Left renal pelvis (tissue), 4 donors: ENCODE measurements at places on chromosomes 3 and 15.

- no peak for DNase-seq
These were observed 160.2 kb upstream of the SMAD3 start for GRCh38 chr15:66905185-66905584.

- no peak for DNase-seq
These were observed 84.6 kb upstream of the KLF13 start for GRCh38 chr15:31241888-31242522.

DNA sequence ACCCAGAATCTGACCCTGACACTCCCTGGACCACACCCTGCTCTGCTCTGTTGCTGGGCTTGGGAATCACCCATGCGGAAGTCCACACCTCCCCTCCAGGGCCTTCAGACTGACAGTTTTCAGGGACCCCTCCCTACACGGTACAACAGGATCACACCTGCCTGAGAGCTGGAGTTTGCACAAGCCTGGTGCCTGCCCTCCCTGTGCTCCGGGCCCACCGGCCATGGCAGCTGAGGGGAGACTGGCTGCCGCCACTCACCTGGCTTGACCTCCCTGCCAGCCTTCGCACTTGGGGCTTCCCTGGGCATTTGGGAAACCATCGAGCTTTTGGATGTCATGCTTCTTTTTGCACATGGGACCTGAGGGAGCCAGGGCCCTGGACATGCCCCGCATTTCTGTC lies 95.9 kb upstream of the ANKRD34C start:
- DNase-seq: no peak

DNA sequence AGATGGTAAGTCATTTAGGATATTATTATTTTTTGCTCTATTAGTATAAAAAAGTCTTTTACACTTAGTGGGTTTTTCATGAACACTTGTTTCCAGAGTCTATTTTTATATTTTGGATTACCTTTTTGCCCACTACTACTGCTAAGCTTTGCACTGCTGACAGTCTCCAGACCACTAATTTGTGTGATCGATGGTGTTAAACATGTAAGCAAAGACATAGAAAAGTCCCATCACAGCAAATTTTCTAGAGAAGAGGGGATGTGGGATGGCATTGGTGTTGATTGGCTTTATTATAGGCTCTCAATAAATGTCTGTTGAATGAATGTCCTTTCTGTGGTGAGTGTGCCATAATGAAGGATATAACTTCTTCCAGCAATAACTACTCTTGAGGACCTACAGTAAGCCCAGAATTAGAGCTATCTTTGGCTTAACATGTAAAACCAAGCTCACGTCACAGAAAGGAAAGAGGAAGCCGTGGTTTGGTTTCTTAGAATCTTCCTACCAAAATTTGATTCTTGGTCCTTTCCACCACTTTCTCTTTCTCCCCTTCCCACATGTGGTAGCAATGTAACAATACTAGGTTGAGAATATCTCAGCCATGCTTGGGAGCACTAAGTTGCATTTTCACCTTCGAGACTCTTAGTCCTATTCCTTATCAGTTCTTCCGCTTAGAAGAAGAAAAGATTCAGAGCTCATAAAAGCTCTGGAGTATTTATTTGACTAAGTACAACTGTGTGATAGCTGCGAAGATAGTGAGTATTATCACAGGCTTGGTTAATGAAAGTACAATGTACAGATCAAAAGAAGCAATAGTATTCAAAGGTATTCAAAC lies 90.6 kb upstream of the UMPS start:
- DNase-seq: no peak

DNA sequence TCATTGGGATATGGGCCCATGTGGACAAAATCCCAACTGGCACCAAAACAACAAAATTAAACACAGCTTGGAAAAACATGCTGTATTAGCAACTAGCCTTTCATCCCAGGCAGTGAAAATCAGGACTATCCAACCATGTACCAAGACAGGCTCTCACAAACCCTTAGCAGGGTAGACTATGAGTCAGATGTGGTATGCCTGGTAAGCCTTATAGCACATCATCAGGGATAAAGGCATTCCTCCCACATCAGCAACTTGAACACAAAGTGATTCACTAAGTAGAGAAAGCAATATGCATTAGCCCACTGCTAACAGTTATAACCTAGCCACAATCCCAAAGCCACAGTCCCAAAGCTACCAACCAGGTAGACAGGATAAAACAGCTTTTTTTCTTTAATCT lies 8.0 kb downstream of the CEP152 start:
- DNase-seq: no peak

DNA sequence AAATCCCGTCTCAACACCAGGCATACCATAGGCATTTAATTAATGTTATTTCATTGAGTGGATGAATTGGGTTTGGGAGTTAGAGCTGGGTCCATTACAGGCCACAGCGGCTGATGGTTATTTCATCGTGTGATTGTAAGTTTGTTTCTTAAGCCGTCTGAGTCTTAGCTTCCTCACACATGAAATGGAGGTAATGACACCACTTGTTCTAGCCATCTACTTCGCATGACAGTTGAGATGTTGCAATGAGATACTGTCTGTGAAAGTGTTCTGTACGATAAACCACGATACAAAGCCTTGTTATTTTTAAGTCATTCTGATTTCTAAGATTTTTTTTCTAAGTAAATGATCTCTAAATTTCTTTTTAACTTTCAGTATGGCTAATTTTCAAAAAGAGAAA lies 8.6 kb upstream of the TP63 start:
- no peak for DNase-seq

- DNase-seq: no peak
These were observed 5.6 kb downstream of the CHRNA3 start for GRCh38 chr15:78615151-78615589.

DNA sequence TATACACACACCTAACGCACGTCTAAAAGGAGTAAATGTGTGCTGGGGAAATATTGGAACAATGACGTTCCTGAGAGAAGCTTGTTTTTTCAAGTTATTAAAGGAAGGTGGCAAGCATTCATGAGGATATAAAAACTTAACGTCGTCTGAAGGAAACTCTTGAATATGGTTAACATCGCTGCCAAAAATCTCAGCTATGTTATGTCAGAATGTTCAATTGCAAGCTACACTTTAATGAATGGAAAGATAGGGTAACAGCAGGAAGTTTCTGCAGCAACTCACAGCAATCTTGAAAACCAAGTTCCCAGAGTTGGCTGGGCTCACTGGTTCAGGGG lies 54.3 kb upstream of the MEF2A start:
- no peak for DNase-seq

- no peak for DNase-seq
These were observed 5.2 kb downstream of the POLR2H start for GRCh38 chr3:184366619-184367289.

GRCh38 chr15:37221671-37222145 lies 121.4 kb upstream of the MEIS2 start:
- DNase-seq: no peak

DNA sequence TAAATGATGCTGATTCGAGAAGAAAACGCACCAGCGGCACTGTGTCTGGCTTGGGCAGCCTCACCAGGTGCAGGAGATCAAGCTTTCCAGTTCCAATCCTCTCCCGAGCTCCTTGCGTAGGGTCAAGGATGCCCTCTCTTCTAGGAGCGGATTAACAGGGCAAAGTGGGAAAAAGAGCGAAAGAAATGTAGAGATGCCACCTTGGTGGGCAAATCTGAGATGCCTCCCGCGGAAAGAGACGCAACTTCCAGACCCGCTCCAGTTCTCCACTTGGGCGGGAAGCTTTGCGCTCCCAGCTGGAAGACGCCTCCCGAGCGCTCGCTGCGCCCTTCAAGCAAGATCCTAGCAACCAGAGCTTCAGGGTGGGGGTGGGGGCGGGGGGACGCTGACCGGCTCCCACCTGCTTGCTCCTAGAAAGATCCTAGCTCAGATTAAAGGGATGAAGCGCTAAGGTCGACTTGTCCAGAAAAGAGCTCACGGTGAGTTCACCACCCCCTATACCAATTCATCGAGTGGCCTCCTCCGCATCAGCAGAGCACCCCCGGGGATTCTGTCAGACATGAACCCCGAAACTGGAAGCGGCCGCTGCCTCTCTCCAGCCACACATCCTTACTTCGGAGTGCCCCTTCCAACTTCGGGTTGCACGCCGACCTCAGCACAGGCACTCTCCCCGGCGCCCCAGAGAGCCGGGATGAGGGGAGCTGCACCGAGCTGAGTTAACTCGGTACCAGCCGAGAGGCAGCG lies 769 bp downstream of the TAFA4 start:
- no peak for DNase-seq

GRCh38 chr3:122770521-122771202 lies 23.0 kb downstream of the HSPBAP1 start:
- no peak for DNase-seq

- no peak for DNase-seq
These were observed 7.7 kb downstream of the TNK2 start for GRCh38 chr3:195900436-195901355.

DNA sequence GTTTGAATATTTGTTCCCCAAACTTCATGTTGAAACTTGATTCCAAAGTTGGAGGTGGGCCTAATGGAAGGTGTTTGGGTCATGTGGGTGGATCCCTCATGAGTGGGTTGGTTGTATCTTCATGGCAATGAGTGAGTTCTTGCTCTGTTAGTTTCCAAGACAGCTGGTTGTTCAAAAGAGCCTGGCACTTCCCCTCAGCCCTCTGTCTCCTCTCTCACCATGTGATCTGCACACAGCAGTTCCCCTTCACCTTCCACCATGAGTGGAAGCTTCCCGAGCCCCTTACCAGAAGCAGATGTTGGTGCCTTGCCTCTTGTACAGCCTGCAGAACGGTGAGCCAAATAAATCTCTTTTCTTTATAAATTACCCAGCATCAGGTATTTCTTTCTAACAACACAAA lies 327.1 kb upstream of the SLCO3A1 start:
- no peak for DNase-seq

DNA sequence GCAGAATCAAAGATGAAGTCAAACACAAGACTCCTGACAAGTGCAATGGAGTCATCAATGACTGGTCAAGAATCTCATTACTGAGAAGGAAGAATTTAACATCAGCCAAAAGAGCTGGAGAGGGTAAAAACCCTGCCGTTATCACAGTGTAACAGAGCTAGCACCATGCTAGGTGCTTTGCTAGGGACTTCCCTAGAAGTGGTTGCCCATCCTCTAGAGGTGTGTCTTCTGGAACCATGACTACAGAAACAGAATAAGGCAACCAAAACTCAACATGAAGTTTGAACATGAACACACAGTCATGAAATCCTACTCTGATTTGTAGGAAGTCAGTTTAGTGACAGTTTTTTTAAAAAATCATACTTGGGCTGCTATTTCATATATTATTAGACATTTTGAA lies 9.5 kb downstream of the ACAD11 start:
- DNase-seq: no peak

GRCh38 chr15:45134682-45135604 lies 5.1 kb downstream of the DUOX1 start:
- no peak for DNase-seq

- DNase-seq: no peak
These were observed 52.5 kb upstream of the TTBK2 start for GRCh38 chr15:42973114-42973513.

GRCh38 chr3:50238549-50239026 lies 2.6 kb downstream of the GNAI2 start:
- no peak for DNase-seq

- DNase-seq: no peak
These were observed 67.1 kb downstream of the MB21D2 start for GRCh38 chr3:192850451-192850981.

- DNase-seq: no peak
These were observed 23.1 kb downstream of the AADAC start for GRCh38 chr3:151837057-151837456.

DNA sequence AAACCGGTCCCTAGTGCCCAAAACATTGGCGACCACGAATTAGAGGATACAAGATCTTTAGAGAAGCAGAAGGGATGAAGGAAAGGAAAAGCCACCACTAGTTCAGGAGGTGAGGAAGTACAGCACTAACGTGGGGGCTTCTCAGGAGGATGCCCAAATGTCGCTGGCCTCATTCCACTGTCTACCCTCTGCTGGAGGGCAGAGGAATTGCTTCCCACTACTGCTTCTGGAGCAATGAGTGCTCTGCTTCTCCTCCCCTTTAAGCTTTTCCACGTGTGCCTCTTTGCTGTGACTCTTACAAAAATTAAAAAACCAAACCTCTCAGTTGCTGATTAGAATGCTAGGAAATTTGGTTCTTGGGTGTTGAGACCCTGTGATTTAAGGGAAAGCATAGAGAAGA lies 281.3 kb downstream of the CLSTN2 start:
- no peak for DNase-seq

DNA sequence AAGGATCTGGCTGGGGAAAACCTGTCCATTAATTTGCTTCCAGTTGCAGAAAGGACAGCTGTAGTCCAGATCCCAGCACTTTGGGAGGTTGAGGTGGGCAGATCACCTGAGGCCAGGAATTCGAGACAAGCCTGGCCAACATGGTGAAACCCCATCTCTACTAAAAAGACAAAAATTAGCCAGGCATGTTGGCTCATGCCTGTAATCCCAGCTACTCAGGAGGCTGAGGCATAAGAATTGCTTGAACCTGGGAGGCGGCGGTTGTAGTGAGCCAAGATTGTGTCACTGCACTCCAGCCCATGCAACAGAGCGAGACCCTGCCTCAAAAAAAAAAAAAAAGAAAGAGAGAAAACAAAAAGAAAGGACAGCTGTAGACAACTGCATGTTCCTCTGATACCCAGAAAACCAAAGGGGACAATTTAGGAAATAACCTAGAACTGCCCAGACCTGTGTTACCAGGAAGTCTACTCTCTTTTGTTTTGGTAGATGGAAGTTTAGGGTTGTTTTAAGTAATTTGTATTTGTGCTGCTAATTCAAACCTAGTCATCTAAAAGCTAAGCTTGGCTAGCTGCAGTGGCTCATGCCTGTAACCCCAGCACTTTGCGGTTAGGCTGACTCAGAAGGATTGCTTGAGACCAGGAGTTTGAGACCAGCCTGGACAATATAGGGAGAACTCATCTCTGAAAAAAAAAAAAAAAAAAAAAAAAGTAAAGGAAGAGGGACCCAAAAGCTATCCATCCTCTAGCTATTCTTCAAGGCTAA lies 22.7 kb downstream of the EXD1 start:
- no peak for DNase-seq

DNA sequence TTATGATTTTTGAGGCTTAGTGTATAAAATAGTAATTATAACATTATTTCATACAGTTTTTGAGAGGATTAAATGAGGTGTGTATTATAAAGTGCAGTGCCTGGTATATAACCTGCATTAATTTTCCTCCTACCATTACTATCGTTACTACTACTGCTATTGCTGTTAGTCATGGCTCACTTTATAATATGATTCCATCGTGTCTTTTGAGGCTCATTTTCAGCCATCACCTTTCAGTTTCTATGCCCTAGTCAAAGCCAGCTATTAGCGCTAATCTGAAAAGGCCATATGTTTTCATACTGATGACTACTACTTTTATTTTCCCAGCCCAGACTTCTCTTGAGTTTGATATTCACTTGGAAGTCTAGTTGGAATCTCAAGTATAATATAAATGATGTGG lies 5.5 kb downstream of the MEF2A start:
- no peak for DNase-seq

DNA sequence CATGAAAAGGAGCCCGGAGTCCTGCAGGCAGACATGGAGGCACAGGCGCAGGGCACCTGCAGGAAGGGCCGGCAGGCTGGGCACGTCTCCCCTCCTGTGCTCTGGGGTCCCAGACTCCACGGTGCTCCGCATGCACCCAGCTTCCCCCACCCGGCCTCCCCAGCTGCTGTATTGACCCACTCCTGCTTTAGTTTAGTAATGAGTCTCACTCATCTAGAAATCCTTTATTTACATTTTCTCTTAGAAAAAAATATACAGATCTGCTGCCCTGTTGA lies 8.5 kb downstream of the MESP2 start:
- no peak for DNase-seq
